ENCODE measurements at places on chromosomes 3 and 15. TPM values are rescaled to one million over a fixed set of nuclear protein-coding genes. Genes with fewer than 3 reads are reported as not detected.

- DNase-seq = no peak
These were observed 130.7 kb downstream of the LPP start for GRCh38 chr3:188284455-188285212.

SV2B gene
- total RNA-seq = 3.3 TPM

DNA sequence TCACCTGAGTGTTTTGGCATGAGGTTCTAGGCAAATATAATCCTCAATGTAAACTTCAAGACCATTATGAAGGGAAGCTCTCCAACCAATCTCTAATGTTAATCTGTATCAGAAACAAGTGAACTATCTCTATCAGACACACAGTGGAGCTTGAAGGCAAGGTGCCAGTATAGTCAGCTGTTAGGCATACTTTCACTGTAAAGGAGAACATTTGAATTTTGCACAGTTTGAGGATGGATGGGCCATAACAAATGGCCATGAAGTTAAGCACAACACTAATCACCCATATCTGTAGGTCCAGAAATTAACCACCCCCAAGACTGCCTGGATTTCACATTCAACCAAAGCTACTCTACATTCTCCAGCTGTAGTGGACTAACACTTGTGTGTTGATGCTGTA lies 69.1 kb upstream of the LMOD3 start:
- no peak for DNase-seq

GRCh38 chr3:187913617-187914033 lies 168.4 kb upstream of the BCL6 start:
- DNase-seq = no peak

DNA sequence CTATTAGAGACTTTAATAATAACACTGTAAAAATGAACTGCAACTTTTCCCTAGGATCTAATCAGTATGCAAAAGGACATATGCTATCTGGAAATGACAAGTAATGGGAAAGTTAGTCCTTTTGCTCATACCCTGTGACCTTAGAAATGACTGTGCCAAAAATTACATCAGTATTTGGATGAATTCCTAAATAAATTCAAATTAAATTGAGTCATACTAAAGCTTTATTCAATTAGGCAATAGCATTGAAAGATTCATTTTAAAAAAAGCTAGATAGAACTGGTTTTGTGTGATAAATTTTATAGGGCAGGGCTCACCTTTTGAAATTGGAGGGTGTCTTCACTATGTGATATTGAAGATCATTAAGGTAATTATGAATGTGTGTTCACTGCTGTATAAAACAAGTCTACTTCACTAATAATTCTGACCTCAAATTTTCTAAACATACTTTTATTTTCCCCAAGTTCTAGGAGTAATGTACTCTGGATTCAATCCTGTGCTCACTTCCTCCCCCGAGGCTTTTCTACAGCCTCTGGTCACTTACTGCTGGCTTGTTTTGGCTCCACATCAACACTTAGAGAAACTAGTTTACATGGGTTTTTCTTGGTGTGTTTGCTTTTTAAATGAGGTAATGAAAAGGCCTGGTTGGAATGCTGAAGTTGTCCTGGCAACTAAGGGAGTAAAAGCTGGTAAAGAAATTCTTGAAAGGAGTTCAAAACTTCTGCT lies 44.4 kb upstream of the SPTSSB start:
- peak; percentile 53 for DNase-seq

DNA sequence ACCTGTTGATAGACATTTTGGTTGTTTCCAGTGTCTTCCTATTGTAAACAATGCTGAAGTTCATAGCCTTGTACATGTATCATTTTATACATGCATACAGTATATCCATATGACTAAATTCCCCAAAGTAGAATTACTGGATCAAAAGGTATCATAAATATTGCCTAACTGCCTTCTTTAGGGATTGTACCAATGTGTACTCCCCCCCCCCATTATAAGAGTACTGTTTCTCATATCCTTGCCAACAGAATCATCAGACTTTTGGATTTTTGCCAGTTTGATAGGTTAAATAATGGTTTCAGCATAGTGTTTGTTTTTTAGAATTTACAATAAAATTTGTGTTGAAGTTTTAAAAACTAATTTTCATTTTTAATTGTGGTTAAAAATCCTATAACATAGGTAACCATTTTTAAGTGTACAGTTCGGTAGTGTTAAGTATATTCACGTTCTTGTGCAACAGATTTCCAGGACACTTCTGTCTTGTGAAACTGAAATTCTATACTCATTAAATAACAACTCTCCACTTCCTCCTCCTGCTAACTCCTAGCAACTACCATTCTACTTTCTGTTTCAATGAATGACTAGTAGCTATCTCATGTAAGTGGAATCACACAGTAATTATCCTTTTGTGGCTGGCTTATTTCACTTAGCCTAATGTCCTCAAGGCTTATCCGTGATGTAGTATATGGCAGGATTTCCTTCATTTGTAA lies 30.8 kb upstream of the MAP3K13 start:
- DNase-seq = peak; percentile 75

CGNL1 gene
- total RNA-seq = 2.8 TPM

SPATA12 gene
- total RNA-seq = 0.48 TPM

- no peak for DNase-seq
These were observed 20.1 kb downstream of the RFT1 start for GRCh38 chr3:53109891-53110771.

DNA sequence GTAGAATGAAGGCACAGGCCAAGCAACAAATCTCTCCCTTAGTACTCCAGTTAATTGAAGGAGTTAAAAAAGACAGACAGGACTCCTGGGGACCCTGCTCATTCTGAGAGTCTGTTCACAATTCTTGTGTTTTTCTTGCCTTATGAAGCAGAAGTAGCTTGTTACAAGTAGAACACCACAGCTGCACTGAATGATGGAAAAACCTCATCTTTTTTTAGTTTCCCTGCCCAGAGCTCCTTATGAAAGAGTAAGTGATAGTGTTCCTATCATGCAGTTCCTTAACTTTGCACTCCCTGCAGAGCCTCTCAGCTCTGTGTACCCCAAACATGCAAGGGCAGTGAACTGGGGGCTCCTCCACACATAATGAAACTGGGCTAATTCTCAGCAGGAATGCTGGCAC lies 95.5 kb downstream of the ALDH1A2 start:
- DNase-seq = no peak

GRCh38 chr3:96755519-96755918 lies 58.9 kb upstream of the EPHA6 start:
- no peak for DNase-seq

DNA sequence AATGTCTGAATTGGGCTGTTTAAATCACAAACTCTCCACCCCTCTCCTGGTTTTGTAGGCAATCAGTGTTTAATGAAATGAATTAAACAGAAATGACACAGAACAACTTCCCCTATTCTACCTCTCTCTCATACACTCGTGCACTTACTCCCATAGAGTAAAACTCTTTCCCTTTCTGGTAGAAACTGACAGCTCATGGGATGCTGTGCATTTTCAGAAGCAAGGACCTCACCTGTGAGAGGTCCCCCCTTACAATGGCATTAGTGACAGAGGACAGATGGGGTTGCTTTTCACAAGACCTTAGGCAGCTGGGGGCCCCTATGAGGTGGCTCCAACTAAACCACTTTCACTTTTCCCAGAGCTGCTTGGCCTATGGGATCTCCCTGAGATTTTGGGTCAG lies 31.9 kb downstream of the PARP16 start:
- DNase-seq = no peak

DNA sequence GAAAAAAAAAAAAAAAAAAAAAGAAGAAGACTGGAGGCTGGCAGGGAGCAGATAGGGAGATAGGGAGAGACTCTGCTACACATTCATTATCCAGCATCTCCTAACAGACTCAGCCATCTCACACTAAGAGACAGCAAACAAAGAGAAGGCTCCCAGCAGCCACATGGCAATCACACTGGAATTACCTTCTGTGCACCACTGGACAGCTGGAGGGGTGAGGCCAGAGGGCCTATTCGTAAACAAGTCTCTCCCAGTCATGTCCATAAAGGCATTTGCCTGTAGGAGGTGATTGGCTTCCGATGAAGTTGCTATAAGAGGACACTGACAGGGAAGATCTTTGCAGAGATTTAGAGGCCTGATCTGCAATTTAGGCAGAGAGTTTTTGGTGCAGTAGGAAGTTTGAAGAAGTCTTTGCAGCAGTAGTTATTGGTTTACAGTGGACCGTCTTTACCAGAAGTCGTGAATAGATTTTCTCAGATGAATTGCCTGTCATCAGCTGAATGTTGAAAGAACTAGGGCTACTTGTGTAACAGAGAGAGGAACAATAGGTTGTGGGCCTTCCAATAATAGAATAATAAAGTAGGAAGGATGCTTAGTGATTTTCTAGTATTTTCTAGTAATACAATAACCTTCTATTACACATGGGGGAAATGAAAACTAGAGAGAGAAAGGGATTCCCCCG lies 89.7 kb downstream of the TP63 start:
- no peak for DNase-seq

DNA sequence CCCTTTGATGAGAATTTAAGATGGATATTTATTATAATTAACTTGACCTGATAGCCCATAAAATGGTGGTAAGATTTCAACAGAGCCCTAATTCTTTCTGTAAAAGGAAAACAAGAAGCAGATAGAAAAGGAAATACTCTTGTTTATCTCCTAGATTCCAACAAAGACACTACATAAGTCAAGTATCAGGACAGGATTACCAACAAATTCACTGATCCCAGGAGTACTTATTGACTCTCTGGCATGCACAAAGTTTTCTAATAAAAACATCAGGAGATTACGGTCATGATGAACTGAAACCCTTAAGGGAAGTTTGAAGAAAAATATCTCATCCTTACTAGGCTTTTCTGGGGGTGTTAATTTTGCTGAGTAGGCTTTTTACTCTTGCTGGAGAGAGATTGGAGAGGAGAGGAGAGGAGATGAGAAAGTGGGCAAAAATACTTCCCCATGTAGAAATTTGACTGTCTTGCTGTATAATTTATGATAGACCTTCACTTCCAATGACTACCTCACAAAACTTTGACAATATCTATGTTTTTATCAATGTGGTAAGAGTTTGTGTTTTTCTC lies 43.1 kb upstream of the SLC24A5 start:
- DNase-seq = no peak

DNA sequence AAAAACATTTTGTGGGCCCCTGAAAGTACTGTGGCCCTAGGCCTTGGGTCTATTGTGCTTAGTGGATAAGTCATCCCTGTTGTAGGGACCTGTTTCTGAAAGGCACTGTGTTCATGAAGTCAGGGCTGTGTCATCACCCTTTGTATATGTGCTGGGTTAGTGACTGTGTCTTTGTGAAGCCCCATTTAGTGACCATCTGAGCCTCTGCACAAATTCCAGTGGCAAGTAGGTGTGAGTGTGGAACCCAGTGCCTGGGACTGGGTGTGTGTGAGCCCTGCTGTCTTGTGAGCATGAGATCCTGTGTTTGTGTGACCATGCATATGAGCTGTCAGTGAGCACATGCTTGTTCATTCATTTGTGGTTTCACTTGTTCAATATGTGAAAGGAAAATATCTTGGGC lies 1.2 kb upstream of the HYAL1 start:
- no peak for DNase-seq

GRCh38 chr3:97857401-97857800 lies 35.6 kb downstream of the CRYBG3 start:
- no peak for DNase-seq

ZCWPW2 gene
- not detected for total RNA-seq

DNA sequence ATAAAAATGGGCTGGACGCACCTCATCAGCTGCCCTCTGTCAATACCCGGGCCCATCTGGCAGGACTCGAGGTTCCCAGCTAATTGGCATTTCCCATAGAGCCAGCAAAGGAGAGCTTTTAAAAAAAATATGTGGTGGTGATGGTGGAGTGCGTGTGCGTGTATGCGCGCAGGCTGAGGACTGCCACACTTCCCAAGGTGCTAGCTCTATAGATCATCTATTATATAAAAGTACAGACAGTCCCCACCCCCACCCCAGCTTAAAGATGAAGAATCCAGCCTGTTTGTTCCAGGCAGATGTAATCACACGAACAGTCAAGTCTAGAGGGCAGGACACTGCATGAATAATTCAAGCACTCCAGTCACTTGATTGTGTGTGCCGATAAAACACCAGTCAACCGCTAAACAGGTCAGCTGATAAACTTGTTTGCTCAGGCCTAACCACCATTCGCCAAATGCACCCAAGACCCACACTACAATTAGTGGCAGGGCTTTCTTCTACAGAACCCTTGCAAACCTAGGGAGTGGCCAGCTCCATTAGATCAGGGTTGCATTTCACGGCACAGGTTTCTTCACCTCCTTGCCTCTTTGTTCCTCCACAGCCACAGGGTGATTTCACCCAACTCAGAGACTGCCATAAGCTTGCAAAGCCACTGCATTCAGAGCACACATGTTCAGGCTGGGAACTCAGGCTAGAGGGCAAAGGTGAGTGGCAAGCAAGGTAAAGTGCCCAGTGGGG lies 5.8 kb downstream of the TLE3 start:
- DNase-seq = peak; percentile 63

- DNase-seq = no peak
These were observed 169.9 kb downstream of the XXYLT1 start for GRCh38 chr3:195101001-195101583.

DNA sequence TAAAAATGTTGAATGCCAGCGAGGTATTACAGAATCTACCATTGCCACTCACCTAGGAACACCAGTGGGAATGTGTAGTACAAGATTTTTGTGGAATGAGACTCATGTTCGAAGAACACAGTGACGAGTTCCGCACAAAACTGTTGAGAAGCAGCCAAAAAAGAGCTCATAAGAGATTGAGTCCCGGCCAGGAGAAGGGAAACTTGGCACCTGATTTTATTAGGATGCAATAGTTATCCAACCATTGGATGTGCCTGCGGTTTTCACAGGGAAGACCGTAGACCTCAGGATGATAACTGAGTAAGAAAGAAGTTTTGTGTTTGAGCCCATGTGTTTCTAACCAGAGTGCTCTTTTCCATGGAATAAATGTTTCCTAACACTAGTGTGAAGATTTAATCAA lies 88.9 kb downstream of the PTPRG start:
- no peak for DNase-seq

DNA sequence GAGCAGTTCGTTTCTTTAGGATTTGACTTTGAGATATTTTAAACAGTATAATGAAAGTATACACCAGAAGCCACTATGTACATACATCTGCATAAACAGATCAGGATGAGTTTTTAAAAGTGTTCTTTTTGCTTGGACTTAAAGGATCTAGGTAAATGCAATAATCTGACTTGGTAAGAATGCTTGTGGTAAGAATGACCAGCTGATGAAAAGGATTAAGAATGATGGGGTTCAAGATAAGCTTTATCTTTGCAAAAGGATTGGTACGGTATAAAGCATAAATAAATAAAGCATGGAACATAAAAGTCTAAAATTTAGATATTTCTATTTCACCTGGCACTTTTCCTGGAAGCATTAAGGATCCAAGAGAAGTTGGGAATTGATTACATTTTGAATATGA lies 9.8 kb upstream of the MME start:
- no peak for DNase-seq
